ENCODE measurements at places on chromosomes 12 and 14.

DNA sequence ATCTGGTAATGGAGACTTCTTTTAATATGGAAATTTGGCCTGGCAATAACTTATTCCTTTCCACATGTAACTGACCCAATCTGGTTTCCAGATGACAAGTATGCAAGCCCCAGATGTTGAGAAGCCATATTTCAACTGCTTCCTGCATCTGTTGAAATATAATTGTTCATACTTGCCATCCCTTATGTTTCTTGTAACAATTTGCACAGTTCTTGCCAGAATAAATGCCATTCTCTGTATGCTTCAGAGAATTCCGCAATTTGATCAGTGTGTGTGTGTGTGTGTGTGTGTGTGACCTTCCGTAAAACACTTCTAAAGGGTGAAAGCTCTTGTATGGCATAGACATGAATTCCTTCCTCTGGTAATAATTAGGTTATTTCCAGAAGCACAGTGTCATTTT, 1.8 kb upstream of the CLEC2A start:
- no peak for DNase-seq

DNA sequence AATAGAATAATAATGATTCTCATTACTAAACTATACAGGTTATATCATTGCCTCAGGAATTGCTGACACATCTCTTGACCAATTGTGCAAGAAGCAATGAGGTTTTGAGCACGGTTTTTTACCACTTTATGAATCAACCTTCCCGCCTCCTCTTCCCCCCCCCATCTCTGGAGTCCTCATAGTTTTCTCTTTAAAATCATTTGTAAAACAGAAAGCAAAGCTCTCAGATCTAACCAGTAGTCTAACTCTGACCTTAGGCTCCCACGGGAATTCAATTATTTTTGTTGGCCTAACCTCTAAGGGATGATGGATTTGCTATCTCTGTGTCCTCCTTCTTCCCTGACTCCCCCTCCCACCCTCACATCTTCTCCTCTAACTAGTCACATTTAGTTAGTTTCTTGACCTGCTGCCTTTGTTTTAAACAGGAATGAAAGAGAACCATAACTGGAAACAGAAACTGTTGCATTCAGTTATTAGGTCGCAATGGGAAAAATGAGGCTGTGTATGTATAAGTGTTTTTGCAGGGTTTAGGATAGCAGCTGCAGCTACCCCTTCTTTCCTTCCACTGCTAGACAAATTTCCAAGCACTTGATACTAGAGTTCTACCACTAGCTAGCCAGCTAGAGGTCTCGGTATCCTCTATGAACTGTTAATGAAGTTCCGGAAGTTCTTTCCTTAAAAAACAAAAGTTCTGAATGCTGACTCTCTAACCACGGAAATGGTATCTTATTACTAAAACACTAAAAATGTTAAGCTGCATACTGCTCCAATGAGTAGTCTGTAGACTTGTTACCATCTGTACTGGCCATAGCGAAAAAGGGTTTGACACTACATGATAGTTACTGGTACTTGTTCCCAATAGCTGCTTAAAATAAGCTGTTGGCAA, 65.4 kb downstream of the TAOK3 start:
- DNase-seq, result peak; percentile 43

GRCh38 chr12:120905856-120906384, 1.8 kb upstream of the SPPL3 start:
- no peak for DNase-seq

GRCh38 chr14:61472011-61472672, 150.8 kb downstream of the PRKCH start:
- no peak for DNase-seq

DNA sequence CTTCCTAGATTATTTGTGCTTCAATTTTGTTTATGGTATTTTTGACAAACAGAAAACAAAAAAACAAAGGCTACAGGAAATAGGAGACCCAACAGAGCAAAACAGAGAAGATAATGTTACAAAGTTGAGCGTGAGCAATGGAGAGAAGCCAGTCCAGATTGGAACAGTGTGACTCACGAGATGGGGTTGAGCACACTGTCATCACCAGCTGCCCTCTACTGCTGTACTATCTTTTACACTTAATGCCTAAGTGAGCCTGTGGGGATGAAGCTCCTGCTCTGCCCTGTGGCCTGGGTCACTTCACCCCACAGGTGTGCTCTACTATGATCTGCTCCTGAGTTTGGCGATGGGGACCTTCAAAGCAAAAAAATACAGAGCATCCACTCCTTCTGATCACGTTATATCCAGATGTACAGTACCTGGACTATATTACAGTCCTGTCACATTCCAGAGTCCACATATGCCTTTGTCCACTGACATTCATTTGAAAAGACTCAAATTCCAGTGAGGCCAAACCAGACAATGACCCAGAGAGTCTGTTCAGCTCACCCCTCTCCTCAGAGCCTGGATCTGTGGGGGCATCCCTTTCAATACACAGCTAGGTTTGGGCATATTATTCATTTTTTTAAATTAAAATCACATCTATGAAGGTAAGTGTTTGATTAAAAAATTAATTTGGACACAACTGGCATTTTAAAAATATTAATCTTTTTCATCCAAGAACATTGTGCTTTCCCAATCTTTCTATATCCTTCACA, 4.4 kb downstream of the IPO8 start:
- no peak for DNase-seq

GRCh38 chr12:70994217-70994788, 73.8 kb upstream of the PTPRR start:
- DNase-seq, result no peak

GRCh38 chr14:63483315-63483714, 59.9 kb downstream of the PPP2R5E start:
- no peak for DNase-seq

GRCh38 chr12:29519585-29520182, 22.2 kb upstream of the OVCH1 start:
- DNase-seq, result no peak

DNA sequence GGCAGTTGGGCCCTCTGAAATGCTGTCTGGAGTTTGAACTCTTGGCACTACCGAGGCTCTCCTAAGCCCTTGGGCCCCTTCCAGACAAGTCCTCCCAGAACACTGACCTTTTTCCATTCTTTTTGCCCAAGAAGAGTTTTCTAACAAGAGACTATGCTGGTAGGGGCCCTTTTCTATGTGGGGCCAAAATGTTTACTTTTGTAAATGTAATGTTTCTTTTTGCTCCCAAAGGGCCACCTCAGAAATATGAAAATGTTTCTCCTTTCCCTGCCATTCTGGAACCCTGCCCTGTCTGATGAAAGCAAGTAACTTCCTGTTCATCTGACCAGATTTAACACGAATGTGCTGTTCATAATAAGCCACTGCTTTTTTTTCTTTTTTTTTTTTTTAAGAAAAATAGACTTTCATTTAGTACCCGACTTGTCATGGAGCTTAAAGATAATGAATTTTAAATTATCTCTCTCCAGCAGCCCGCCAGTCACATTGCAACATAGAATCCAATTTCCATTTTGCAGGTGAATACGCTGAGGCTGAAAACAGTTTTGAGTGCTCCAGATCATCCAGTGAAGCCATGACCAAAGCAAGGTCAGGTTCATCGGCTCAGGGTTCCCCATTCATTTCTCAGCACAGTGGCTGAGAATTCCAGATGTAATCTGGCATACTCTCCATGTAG, 169.9 kb downstream of the DPF3 start:
- no peak for DNase-seq

- no peak for DNase-seq
Measured at GRCh38 chr14:39303115-39303514, 69.4 kb downstream of the MIA2 start.

DNA sequence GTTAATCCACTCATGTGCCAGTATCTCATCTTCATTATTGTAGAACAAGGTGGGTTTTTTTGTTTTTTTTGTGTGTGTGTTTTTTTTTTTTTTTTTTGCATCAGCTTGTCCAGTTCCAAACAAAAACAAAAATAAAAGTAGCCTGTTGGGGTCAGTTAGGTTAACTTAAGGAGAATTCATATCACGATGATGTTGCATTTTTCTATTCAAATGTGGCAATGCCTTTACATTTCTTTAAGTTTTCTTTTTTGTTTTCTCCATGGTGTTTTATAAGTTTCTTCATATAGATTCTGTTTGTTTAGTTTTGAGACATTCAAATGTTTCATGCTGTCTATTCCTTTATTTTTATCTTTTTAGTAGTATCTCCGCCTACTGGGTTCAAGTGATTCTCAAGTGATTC, 16.2 kb upstream of the CATSPERB start:
- no peak for DNase-seq

GRCh38 chr12:592024-592505, 71.2 kb downstream of the NINJ2 start:
- DNase-seq, result no peak

DNA sequence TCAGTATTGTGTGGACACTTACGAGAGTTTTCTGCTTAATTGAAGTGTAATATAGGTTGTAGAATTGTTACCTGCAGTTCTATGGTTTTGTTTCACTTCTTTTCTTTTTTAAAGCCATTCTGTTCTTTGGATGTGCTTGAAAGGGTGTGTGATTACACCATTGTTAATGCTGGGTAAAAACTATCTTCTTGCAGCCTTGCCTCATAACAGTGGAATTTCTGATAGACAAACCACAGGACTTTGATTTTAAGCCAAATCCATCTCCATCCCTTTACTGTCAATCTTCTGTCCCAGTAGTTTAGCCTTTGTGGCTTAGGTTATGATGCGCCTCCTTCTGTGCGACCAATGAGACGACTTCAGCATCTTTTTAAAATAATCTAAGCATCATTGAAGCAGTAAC, 182.3 kb downstream of the PELI2 start:
- DNase-seq, result no peak

DNA sequence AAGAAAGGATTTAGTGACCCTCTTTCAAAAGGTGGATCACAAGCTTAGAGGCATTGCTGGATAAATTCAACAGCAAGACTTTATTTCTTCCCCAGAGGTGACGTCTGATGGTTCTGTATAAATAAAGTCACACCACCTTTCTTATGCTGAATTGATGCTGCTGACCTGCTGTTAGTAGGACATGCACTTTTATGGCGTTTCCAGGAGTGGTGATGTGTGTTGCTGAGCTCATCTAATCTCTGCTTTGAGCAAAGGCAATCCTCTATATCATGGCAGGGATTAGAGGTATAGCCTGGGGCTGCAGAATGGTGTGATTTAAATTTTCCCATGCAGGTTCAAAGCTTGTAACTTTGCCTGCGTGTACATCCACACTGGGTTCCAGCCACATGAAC, 94.9 kb downstream of the ETV6 start:
- no peak for DNase-seq

DNA sequence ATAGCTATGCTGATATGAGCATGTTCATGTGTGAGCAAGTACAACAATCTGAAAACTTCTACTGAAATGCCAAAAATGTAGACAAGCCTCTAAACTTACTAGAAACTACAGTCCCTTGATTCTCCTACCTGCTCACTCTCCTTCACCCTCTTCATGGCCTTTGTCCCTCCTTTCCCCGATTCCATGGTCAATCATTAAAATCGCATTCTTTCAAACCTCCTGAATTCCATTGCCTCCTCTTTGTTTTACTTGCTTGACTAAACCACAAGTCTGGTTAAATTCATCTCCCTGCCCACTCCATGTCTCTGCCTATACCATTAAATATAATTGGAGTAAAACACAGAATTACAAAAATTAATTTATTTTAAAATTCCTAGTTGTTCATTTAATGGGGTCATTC, 33.0 kb upstream of the SSTR1 start:
- no peak for DNase-seq

DNA sequence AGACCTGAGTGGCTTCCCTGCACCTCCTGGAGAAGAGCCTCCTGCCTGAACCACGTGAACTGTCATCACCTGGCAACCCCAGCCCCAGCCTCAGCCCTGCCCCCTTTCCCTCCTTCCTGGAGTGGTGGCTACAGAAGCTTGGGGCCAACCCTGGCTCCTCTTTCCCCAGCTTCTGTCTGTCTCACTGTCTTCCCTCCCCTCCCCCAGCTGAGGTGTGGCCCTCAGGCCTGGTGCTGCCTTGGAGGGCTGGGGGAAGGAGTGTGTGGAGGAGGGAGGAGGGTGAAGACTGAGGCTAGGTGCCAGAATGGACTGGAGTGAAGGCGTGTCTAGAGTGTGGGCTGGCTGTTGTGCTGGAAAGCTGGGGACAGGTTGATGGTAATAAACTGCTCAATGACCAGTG, 9.7 kb downstream of the NFATC4 start:
- DNase-seq, result no peak

DNA sequence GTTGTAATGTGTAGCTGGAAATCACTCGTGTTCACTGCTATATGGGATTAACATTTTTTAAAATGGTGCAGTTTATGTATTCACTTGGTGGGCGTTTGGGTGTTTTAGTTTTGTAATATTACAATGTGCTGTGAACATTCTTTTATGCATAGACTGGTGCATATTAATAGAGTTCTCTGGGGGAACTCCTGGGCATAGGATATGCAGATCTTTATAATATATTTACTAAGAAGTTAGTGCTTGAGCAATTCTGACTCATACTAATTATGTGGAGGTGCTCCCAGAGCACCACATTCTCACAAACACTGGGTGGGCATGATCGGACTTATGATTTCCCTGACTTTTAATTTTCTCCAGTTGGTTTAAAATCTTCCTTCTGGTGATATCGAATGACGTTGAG, 342.3 kb downstream of the PDZRN4 start:
- DNase-seq, result no peak

DNA sequence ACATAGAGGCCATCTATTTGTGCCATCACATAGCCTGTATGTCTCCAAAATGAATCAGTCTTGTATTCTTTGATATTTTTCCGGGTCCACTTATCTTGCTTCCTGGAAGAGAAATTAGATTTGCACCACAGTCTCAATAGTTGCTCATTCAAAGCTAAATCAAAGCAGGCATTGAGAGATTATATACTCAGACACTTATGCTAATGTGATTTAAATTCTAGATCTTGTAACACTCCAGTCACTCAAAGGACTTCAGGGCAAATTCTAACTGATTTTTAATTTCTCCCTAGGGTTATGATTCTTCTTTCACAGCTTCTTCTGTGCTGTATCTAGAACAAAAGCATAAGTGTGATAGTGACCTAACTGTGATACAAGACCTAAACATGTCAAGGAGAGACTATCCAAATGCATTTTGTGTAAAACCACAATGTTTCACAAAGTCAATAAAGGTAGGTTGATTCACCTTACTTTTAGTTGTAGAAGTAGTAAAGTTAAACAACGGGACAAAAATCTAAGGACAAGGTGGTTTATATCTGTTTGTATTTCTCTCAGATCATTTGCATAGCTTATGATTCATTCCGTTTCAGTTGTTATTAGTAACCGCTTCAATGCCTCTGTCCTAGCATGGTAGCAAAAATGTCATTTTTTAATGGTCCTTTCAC, 26.8 kb downstream of the PLBD1 start:
- DNase-seq, result peak; percentile 22

DNA sequence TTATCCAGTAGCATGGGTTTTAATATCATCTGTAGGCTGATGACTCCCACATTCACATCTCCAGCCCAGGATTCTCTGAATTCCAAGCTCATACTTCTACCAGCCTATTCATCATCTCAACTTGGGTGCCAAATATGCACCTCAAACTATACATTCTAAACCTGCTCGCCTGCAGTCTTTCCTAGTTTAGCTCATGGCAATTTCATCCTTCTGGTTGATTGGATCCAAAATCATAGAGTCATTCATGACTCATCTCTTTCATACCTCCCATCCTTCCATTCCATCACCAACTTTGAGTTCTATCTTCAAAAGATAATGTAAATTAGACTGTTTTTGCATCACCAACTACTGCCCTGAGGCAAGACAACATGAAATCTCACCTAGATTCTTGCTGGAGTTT, 99.7 kb upstream of the EGLN3 start:
- no peak for DNase-seq

- no peak for DNase-seq
Measured at GRCh38 chr12:29695026-29695425, 88.7 kb downstream of the TMTC1 start.

- DNase-seq, result no peak
Measured at GRCh38 chr12:1972856-1973317, 31.4 kb downstream of the DCP1B start.

- no peak for DNase-seq
Measured at GRCh38 chr12:70619471-70620152, 17.6 kb downstream of the PTPRB start.

All from GM06990 (cell line).